Stimulated activated CD4-positive, alpha-beta T cell treated with anti-CD3 and anti-CD28 coated beads, Interleukin-15, amount 100 ng/mL, for 24 hours (primary cell): ENCODE measurements at places on chromosomes 6 and 20.

DNA sequence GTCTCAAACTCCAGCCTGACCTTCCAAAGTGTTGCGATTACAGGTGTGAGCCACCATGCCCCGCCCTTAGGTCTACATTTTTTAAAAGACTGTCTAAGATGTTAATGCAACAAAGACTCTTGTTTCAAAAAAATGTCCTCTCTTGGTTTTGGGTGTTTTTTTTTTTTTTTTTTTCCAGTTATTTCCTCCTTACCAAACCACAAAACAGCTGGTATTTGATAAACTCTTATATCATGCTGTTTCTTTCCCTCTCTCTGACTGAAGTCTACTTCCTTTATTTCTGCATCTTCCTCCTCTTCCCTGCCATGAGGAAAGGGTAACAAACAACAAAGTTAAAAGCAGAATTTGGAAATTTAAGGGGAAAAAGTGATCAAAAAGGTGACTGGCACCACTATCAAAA lies 21.2 kb downstream of the STK38 start:
- no peak for DNase-seq

GRCh38 chr6:151675746-151676459 lies 131.6 kb upstream of the ESR1 start:
- peak; percentile 62 for DNase-seq

- DNase-seq = no peak
Measured at GRCh38 chr20:57483287-57484050, 41.5 kb downstream of the CTCFL start.

DNA sequence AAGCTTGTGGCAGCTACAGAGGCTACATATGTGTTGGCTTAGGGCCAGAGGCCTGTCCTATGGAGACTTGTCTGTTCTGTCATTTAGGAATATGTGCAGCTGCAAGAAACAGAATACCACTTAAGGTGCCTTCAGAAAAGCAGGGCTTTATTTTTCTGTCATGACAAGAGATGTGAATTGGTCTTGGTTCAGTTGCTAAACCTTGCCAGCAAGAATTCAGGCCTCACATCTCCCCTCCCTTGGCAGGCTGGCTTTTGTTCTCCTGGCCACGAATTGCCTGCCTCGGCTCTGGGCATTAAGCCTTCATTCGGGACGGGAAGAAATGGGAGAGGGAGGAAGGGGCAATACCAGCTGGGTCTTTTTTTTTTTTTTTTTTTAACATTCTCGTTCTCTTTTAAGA lies 82.4 kb upstream of the TGM3 start:
- no peak for DNase-seq

DNA sequence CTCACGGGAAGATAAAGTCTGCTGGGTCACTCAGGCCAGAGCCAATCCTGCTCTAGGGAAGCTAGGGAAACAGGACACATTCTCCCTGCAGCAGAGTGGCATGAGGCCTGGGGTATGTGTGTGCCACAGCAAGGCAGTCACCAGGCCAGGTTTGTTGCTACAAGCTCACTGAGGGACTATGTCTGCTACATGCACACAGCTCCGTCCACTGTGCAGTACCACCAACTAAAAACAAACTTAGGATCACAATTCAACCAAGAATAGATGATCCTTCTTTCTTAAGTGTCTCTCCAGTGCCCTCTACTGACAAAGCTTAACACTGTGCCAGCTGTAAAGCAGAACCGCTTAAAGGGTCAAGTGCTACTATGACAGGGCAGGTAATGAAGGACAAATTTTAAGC lies 192.5 kb downstream of the PTPRK start:
- peak; percentile 23 for DNase-seq

GRCh38 chr20:20089018-20089417 lies 36.7 kb downstream of the CFAP61 start:
- DNase-seq = no peak

GRCh38 chr6:56528412-56528841 lies 114.3 kb downstream of the DST start:
- DNase-seq = no peak

DNA sequence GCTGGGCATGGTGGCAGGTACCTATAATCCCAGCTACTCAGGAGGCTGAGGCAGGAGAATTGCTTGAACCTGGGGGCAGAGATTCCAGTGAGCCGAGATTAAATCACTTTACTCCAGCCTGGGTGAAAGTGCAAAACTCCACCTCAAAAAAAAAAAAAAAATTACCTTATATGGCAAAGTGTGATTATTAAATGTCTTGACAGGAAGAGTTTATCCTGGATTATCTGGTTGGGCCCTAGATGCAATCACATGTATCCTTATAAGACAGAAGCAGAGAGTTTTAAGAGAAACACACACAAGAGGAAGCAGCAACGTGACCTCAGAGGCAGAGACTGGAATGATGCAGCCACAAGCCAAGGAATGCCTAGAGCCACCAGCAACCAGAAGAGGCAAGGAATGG lies 11.0 kb downstream of the ADA start:
- DNase-seq = no peak
